Activated T-helper 1 cell treated with Interleukin-2 at 50 U/mL for 16 hours (primary cell): ENCODE measurements at places on chromosomes 7 and 10.

GRCh38 chr10:49389361-49389933 lies 6.4 kb downstream of the DRGX start:
- DNase-seq: no peak

- DNase-seq: no peak
Observed at GRCh38 chr10:131819241-131820072, 81.4 kb upstream of the PPP2R2D start.

DNA sequence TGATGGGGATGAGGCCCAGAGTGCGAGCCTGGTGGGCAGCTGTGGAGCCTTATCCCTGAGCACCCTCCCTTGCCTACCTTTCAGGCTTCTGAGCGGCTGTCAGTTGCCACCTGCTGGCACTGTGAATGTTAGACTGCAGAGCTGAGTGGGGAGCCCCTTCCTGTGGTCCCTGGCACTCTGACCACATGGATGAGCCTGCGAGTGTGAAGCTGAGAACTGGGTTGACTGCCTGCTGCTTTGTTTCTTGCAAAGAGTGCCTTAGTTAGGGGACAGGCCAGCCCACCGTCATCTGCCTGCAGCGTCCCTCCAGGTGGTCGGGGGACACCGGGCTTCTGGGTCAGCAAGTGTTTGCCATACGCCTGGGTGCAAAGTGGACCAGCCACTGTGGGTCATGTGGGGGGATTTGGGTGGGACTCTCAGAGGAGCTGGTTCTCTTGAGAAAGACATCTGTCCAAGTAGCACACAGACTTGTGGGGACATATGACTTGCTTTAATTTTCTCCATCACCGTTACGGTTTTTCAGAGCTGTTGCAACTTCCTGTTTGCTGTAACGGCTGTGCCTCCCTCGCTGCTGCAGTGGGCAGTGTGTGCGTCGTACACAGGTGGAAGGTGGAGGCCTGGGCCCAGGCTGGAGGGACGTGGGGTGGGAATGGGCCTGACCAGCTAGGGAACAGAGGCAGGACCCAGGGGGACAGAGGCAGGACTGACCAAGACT lies 13.7 kb downstream of the INPP5A start:
- no peak for DNase-seq

DNA sequence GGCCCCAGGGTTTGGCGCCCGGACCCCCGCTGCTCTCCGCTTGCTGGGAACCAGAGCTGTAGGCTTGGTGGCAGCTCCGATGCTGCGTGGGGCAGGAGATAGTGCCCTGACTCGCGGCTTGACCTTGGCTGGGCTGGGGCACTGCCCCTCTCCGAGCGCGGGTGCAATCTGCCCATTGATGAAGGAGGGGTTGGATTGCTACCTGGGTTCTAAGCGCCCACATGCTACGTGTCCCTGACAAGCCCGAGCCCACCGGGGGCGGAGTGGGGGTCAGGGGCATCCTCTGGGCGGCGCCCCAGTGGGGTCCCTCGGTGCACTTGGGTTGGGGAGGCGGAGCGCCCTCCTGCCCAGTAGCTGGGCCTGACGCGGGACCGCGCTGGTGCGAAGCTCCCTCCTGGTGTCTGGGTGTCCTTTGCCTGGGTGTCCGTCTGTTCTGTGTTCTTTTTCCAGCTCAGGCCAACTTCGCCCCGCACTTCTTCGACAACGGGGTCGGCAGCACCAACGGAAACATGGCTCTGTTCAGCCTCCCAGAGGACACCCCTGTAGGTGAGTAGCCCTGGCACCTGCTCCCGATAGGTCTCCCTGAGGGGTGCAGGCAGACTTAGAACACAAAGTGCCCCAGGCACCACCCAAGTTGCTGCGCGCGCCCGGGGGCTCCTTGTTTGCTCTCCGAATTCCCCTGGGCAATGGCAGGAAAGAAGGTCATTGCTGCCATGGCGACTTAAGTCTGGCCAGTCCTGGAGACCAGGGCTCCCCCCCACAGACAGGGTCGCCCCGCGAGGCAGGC lies 900 bp downstream of the CDHR1 start:
- no peak for DNase-seq

GRCh38 chr10:89003344-89003743 lies 12.7 kb downstream of the FAS start:
- no peak for DNase-seq

DNA sequence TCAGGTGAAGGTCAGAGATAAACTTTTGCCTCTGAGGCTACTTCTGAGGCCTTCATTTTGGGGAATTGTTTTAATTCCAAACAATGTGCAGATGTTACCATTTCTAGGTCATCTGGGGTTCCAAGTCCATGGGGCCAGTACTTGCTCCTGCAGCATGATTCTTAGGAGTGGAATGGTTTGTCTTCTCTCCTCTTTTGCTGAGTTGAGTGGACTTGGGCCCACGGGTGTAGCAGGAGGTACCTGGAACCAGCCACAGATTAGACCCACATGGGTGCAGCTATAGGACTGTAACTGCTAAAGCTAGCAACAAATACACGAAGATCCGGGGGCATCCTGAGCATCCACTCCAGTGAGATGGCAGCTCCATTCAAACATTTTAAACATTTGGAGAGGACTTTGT lies 41.6 kb downstream of the WIPF3 start:
- no peak for DNase-seq

GRCh38 chr10:30977385-30977784 lies 54.3 kb downstream of the ZNF438 start:
- DNase-seq: no peak
